ENCODE measurements at places on chromosomes 16 and 17.

- DNase-seq, result no peak
These were observed 12.5 kb upstream of the PHF12 start for GRCh38 chr17:28963841-28964240.

DNA sequence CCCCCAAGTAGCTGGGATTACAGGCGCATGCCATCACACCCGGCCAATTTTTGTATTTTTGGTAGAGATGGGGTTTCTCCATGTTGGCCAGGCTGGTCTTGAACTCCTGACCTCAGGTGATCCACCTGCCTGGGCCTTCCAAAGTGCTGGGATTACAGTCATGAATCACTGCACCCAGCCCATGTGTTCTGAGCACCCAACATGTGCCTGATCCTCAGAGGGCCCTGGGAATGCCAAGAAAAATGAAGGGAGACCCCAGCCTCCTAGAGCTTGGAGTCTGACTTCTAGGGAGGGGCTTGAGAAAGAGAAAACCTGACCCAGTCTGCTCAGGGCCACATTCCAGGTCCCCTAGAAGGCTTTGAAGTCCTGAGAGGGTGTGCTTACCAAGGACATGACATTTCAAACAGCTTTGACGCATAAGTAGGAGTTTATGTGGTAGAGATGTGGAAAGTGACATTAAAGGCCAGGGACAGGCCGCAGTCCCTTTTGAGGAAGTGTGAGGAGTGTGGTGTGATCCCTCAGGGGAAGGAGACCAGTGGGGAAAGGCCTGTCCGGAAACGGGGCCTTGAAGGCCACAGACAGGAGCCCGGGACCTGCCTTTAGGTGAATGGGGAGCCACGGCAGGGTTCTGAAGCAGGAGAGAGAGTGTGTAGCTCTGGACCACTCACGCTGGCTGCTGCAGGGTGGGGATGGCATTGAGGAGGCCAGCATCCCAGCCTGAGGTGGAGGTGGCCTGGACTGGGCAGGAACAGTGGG lies 1.1 kb upstream of the CCL22 start:
- no peak for DNase-seq

- DNase-seq, result no peak
These were observed 340.3 kb upstream of the CDH5 start for GRCh38 chr16:66026211-66026610.

- no peak for DNase-seq
These were observed 25.1 kb downstream of the AKAP1 start for GRCh38 chr17:57110152-57110542.

- peak; percentile 21 for DNase-seq
These were observed 38.8 kb downstream of the C16orf95 start for GRCh38 chr16:87278191-87279093.

DNA sequence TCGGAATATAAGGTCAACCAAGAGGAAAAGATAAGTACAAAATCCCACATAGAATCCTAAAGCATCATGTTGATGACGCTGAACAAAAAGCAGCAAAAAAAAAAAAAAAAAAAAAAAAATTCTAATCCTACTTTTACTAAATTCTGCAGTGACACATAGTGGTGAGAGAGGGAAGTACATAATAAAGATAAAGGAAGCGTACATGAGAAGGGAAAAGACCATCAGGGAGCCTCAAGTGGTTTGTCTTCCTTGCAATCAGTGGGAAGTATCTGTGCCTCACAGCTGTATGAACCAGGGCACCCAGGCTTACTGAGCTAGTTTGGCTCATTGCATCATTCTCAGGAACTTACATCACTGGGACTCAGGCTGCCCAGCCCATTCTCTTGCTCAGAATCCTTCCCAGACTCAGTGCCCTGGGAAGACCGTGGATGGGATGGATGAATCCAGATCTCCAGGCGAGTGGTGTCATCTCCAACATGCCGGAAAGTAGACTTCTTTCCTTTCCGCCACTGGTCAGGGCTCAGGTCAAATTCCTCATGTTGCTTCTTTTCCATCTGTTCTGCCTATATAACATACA lies 21.2 kb downstream of the SMG6 start:
- DNase-seq, result peak; percentile 71

DNA sequence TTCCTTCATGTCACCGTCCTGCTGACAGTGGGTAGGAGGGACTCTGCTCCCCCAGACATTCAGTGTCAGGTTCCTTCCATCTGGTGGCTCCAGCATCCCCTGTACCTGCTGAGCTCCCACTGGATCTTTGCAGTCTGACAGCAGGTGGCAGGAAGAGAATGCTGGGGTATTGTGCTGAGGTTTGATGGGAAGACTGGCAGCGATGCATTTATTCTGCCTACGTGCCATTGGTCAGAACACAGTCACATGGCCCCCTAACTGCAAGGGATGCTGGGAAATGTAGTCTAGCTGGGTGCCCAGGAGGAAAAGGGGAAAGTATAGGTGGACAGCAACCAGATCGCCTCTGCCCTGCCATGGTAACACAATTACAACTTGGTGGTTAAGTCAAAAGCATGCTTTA lies 44.4 kb downstream of the IRX3 start:
- DNase-seq, result no peak

DNA sequence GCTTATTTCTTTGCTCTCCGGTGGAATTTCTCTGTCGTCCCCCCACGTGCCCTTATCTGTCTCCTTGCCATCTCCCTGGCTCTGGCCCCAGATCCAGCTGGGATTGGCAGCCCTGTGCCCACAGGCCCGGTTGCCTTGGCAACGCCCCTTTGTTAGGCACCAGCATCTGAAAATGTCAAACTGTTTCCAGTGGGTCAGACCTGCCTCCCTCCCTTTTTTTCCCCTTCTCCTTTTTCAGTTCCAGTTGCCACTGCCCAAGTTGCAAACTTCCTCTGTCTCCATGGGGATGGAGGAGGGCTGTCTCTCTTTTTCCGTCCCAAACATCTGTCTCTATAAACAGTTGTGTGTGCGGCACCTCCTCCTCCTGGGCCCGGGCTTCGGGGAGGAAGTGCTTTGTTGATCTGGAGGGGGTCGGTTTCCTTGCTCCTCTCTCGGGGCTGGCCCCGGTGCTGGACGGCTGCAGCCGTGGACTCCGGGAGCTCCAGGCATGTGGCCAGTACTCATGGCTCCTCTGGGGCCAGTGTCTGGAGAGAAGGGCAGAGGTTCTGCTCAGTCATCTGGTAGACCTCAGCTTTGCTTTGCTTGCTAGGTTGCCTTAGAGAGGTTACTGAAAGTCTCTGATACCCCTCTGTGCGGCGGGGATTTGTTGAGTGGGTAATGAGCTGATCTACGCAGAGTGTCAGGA lies 35.3 kb downstream of the SOCS3 start:
- DNase-seq, result peak; percentile 48

DNA sequence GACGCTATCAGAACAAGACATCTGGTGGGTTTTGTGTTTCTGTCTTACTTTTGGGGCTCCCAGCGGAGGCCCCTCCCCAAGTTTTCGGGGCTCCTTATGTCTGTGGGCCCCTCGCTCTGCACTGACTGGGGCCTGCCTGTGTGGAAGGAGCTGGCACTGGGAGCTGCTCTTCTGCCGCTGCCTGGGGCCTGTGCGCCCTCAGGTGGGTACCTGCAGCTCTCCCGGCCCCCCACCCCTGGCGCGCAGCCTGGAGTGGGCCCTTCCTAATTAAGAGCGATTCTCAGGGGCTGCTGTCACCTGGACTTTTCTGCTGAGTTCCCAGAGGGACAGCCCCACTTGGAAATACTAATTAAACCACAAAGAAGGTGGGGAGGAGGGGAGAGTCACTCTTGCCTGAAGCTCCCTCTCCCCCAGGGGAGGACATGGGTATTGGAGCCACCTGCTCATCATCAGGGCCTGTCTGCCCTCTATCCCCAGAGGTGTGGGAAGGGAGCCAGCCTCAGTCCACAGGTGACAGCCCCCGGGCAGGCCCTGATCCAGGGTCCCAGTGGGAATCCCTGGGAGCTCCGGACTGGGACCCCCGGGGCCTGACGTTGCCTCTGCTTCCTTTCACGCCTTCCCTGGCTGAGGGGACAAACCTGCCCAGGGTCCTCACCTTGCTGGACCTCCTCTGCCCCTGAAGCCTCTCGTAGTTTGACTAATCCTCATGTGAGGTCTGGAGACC lies 36.5 kb downstream of the GSE1 start:
- DNase-seq, result no peak

- no peak for DNase-seq
These were observed 279.6 kb downstream of the HS3ST3B1 start for GRCh38 chr17:14580499-14580898.
